ENCODE measurements at places on chromosomes 2 and 18. TPM values are rescaled to one million over a fixed set of nuclear protein-coding genes. Genes with fewer than 3 reads are reported as not detected.

DNA sequence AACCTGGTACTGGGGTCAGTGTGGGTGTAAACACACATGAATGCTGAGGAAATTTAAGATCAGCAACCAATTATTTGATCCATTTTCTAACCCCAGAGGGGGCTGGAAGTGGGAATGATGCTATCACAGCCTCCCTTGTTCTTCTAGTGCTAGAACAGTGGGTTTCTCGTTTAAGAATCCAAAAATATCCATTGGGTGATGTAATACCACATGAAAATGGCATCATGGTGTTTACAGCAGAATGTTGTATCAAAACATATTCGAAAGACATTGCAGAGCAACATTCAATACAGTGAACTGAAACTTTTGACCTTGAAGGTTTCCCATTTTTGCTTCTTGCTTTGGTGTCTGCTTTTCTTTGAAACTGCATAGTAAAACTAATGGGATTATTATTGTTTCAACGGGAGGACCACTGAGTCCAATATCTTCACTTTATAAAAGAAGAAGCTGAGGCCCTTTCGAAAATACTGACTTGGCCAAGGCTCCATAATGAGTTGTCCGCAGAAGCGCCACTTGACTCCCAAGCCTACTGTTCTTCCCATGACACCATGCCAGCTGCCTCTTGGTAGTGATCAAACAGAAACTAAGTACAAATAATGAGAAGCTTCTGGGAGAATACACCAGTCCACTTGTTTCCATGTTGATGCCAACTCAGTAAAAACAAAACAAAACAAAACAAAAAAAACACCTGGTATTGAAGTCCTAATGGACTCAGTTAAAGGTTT is 106.1 kb downstream of the COLEC12 start:
- H3K27ac ChIP-seq: no peak overlapping the region
- no peaks in the 10 kb centered on the region for H3K4me1 ChIP-seq
- no peak for DNase-seq
- H3K36me3 ChIP-seq: no peaks in the 10 kb centered on the region

DNA sequence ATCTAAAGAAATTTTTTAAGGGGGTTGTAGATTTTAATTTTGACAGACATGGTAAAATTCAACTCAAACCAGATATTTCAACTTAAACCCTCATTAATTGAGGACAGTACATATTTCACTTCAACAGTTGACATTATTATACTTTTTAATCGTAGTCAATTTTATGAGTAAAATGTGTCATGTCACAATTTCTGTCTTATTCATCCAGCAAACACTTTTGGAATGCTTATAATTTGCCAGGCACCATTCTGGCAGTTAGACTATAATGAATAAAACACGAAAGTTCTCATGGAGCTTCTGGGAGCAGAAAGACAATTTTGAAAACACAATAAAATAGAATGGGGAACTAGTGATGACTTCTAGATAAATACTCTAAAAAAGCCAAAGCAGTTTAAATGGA is 1094.8 kb downstream of the SUCLG1 start:
- H3K4me1 ChIP-seq: no peaks in the 10 kb centered on the region
- H3K4me3 ChIP-seq: no peak overlapping the region
- no peak for DNase-seq
- H3K27me3 ChIP-seq: no peaks in the 10 kb centered on the region
- H3K27ac ChIP-seq: no peak overlapping the region

The HAAO gene
- not detected for total RNA-seq

- no peaks in the 10 kb centered on the region for H3K36me3 ChIP-seq
- H3K27me3 ChIP-seq: no peaks in the 10 kb centered on the region
- H3K4me1 ChIP-seq: no peaks in the 10 kb centered on the region
These were observed 1262.2 kb upstream of the PIK3C3 start for GRCh38 chr18:40692871-40693270.

The SANBR gene
- total RNA-seq: 1.1 TPM

The PDE1A gene
- total RNA-seq: not detected

DNA sequence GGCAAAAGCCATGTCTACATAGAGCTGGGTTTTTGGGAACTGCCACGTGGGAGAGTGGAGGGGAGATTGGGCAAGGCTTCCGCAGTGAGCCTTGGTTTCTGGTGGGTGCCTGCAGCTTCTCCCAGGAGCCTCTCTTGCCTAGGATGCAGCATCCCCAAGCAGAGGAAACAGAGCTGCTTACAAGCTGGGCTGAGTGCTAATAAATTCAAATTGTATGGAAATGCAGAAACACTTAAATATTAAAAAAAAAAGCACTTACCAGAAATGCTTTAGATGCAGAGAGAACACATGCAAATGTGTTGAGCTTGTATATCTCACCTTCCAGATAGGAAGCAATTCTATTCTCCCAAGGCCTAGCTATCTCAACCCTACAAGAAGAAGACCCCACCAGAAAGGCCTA is 96.0 kb upstream of the ST3GAL5 start:
- no peak overlapping the region for H3K4me3 ChIP-seq
- H3K36me3 ChIP-seq: no peaks in the 10 kb centered on the region
- H3K27me3 ChIP-seq: no peaks in the 10 kb centered on the region

The NMS gene
- total RNA-seq: not detected

DNA sequence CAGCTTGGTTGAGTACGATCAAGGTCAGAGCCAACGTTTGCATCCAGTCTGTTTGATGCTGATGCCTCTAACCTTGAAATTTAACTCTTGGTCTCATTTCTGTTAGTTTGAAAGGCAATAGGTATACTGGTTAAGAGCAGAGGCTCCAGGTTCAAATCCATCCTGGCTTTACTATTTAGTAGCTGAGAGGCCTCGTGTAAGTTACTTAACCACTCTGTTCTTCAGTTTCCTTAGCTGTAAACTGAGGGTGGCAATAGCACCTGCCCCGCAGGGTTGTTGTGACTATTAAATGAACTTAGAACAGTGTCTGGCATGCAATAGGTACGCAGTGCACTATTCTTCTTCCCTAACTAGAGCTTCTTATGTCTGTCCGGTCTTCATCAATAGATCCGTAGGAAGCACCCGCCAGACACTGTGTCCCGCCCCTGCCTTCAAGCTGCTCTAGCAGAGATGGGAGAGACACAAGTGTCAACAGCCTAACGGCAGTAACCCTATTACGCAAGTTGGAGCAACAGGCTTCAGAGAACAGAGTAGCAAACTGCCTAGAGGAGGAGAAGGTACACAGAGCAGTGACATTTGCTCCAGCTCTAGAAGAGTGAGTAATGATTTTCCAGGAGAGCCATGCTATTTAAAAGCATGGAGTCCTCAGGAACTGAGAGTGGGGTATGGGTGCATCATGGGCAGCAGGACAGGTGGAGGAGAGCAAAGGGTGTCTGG is 62.7 kb upstream of the ST3GAL5 start:
- no peaks in the 10 kb centered on the region for H3K4me1 ChIP-seq
- no peak overlapping the region for H3K4me3 ChIP-seq
- H3K27ac ChIP-seq: no peak overlapping the region
- no peak for DNase-seq

The TGFA gene
- total RNA-seq: 0.88 TPM

DNA sequence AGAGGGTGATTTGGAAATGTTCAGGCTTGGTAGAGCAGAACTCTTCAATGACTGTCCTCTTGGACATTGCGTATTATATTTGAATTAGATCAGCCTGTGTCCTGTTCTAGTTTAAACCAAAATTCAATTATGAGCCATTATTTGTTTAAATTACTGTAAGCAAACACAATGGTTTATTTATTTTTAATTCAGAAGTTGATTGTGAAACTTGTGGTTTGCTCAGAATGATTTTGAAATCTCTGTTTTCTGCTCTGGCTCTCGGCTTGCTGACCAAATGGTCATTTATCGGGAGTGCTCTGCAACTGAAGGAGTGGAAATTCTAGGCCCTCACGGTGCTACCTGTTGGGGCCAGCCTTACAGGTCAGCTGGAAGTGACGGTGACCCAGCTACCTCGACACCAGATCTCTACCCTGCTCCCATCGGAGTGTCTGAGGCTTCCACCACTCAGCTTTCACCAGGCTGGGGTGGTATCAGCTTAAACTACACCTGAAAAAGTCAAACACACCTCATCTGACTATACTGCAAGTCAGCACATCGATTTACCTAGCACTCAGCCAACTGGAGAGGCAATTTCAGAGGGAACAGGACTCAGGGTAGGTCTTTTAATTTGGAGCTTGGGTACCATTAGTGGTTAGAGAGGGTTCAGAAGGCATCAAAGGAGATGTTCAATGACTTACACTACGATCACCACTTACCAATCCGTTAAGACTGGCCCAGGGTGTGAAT is 36.8 kb upstream of the GPD2 start:
- H3K27me3 ChIP-seq: no peaks in the 10 kb centered on the region
- no peaks in the 10 kb centered on the region for H3K36me3 ChIP-seq
- DNase-seq: no peak
- H3K4me1 ChIP-seq: peaks cover 18% of the 10 kb centered on the region
- no peak overlapping the region for H3K27ac ChIP-seq

The KRTCAP3 gene
- total RNA-seq: 12.8 TPM

The MYOM1 gene
- total RNA-seq: 1.5 TPM

The ELOA2 gene
- not detected for total RNA-seq

The CNRIP1 gene
- total RNA-seq: not detected

The MROH2A gene
- total RNA-seq: not detected

DNA sequence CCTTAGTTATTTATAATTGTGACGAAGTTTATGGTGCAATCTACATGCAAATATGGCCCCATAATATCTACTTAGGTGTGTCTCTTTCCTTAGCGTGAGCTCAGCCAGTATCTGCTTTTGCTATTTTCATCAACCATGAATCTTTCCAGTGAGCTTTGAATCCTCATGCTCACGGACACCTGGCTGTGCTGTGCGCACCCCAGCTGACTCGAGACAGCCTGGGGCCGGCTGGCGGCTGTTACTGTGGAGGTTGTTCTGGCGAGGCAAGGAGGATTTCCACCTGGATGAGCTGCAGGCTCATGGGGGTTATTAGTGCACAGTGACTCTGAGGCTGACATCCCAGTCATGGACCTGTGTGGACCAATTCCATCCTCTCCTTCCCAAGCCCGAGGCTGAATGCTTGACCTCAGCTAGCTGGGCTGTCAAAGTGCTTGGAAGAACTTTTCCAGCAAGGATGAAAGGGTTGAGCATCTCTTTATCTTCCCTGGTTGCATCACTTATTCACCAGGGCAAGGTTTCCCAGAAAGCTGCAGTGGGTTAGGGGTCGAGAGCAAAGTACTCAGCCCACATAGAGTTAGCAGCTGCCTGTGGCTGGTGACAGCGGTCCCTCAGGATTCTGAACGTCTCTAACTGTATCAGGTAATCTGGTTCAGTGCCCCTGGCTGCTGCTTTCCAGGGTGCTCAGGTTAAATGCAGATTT is 141.7 kb downstream of the ARL4C start:
- peaks cover 15% of the 10 kb centered on the region for H3K4me1 ChIP-seq
- DNase-seq: no peak
- H3K27ac ChIP-seq: no peak overlapping the region
- H3K27me3 ChIP-seq: no peaks in the 10 kb centered on the region
- no peak overlapping the region for H3K4me3 ChIP-seq

DNA sequence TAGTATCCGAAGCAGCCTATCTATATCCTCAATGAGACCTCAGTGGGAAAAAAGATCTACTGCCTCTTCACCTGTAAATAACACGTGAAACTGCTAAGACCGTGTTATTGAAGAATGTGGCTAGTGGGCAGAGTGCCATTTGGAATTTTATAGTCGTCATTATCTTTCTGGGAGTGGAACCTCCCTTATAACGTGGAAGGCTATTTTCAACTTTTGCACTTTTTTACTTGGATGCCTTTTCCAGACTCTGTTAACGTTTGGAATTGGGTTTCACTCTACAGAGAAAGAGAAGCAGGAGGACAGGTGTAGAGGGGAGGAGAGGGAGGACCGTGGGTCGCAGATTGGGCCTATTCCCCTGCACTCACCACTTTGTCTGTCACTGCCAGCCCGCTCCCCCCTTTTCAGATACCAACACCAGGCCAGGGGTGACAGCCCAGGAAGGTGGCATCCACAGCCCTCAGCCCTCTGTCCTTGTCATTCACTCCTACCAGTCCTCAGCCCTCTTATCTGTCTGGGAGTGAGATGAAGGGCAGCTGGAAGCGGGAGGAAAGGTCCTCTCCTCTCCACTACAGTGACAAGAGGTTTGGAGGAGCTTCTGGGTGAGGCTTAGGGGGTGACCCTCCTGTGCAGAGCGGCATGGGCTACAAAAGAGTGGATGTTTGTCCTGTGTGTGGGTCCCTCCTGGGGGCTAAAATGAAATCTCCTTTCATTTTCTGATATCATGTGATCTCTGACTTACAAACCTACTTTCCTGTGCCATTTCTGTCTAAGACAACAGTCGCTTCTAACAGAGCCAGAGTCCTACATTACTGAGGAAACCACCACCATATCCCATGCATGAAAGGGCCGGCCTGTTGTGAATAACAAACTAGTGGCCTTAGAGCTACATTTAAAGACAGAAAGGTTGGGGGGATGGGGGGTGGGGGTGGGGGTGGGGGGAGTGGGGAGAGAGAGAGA is 23.9 kb upstream of the CEP68 start:
- DNase-seq: no peak
- no peaks in the 10 kb centered on the region for H3K36me3 ChIP-seq
- no peak overlapping the region for H3K4me3 ChIP-seq
- peak overlapping the region; percentile 61 for H3K27ac ChIP-seq

The SLC30A3 gene
- not detected for total RNA-seq

- peaks cover 8% of the 10 kb centered on the region for H3K4me1 ChIP-seq
- H3K4me3 ChIP-seq: no peak overlapping the region
- DNase-seq: no peak
- H3K27me3 ChIP-seq: peaks cover 5% of the 10 kb centered on the region
- H3K36me3 ChIP-seq: no peaks in the 10 kb centered on the region
- no peak overlapping the region for H3K27ac ChIP-seq
These were observed 26.1 kb upstream of the PDIA6 start for GRCh38 chr2:10838734-10839133.

DNA sequence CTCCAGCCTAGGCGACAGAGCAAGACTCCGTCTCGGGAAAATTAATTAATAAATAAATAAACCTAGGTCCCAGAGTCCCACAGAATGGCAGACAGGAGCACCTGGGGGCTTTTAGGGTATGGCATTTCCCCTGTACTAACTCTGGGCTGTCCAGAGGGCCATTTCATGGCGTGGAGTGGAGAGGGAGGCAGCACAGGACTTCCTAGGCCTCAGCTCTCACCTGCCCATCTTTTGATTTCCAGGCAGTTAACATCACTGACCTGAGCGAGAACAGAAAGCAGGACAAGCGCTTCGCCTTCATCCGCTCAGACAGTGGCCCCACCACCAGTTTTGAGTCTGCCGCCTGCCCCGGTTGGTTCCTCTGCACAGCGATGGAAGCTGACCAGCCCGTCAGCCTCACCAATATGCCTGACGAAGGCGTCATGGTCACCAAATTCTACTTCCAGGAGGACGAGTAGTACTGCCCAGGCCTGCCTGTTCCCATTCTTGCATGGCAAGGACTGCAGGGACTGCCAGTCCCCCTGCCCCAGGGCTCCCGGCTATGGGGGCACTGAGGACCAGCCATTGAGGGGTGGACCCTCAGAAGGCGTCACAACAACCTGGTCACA is 5.1 kb downstream of the IL1RN start:
- no peaks in the 10 kb centered on the region for H3K4me1 ChIP-seq
- DNase-seq: no peak
- no peaks in the 10 kb centered on the region for H3K27me3 ChIP-seq
- no peaks in the 10 kb centered on the region for H3K36me3 ChIP-seq
- no peak overlapping the region for H3K4me3 ChIP-seq
- no peak overlapping the region for H3K27ac ChIP-seq

- DNase-seq: no peak
- no peak overlapping the region for H3K4me3 ChIP-seq
- H3K36me3 ChIP-seq: peaks cover 28% of the 10 kb centered on the region
- H3K27ac ChIP-seq: no peak overlapping the region
These were observed 171.8 kb downstream of the UBR3 start for GRCh38 chr2:169999054-169999453.

Data from CD4-positive, alpha-beta T cell (primary cell).